ENCODE measurements at places on chromosomes 7 and 10. TPM values are rescaled to one million over a fixed set of nuclear protein-coding genes. Genes with fewer than 3 reads are reported as not detected.

The SLC26A5 gene
- not detected for total RNA-seq

The NKX2-3 gene
- total RNA-seq = not detected

The GARS1 gene
- total RNA-seq = 257 TPM

The DNAH11 gene
- total RNA-seq = 1.5 TPM

DNA sequence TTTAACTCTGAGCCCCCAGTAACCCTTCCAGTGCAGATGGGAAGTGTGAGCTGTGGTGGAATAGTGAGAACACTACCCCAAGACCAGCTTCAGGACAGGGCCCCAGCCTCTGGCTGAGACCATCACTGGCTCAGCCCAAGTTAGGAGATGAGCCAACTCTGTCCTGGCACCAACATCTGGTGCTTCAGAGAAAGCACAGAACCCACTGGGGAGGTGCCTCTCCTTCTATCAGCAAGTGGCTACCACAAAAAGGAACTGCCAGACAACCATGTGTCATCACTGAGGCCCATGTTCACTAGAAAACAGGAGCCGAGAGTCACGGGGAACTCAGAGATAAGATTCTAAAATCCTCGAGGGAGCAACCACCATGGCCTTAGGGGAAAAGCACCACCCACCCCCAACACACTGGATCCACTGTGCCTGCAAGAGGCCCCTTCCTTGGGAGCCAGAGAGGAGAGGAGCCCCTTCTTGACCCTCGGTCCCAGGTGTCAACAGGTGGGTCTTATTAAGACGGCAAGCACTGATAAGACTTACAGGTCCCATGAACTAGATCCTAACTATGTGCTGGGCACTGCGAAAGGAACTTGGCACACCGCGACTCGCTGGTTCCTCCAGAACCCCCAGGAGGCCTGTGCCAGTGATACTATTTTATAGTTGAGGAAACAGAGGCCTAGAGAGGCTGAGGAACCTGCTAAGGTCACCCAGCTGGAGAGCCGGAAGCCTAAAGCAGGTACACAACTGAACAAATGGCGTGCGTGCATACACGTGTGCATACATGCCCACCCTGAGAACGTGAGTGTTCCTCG is 102.7 kb downstream of the FAM53B start:
- no peak overlapping the region for H3K4me3 ChIP-seq
- no peak overlapping the region for H3K27ac ChIP-seq
- 0 out of 2 replicates have a peak, but pooled peaks cover 4% of the 10 kb centered on the region for H3K36me3 ChIP-seq

DNA sequence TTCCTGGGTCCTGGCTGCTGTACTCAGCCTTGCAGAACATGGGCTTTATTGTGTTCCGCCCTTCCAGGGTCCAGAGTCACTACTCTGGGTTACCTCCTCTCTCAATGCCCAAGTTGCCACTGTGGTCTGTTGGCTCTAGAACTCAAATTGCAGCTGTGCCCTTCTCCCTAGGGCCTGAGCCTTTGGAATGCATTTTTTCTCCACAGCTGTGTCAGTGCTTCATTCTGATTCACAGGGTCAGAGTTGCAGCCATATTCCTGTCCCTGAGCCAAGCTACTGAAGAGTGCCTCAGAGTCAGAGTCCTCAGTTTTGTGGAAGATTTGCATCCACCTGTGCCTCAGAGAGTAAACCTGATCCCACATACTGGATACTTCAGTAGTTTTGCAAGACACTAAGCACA is 167.5 kb downstream of the ITGB1 start:
- DNase-seq = peak; percentile 1
- H3K36me3 ChIP-seq = peaks cover 5% of the 10 kb centered on the region
- H3K4me1 ChIP-seq = peaks cover 13% of the 10 kb centered on the region
- H3K27ac ChIP-seq = no peak overlapping the region
- H3K27me3 ChIP-seq = no peaks in the 10 kb centered on the region
- H3K4me3 ChIP-seq = no peak overlapping the region

DNA sequence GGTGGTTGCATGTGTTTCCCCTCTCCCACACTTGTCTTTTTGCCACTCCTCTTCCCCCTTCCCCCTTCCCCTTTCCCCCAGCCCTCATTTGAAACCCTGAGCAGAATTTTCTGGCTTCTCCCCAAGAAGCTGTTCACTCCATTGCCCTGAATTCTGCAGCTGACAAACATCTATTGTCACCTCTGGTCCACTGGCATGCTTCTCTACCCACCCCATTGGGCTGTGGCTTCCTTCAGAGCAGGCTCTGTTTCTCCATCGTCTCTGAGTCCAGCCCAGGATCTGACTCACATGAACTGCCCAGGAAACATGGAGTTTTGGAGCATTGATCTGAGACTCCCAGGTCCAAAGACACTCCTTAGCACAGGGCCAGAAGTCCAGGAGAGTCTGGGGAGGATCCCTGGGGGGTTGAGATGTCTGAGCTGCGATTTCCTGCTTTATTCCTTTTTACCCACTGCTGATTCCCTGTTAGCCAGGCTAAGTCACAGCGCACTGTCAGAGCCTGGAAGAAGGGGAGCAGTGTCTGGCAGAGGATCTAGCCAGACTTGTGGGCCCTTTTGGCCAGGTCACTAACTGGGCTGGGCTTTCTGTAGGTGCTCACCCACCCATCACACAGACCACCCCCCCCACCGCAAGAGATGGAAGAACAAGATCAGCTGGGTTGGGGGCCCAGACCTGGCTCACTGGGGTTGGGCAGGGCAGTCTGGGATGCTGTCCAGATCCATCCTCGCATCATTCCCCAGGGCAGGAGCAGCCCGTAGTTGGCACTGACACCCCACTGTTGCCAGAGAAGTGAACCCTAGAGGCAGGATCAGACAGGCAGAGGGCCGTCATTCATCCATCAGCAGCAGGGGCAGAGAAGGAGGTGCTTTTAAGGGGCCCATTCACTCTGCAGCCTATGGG is 3.5 kb downstream of the CHAT start:
- H3K36me3 ChIP-seq = no peaks in the 10 kb centered on the region
- H3K27ac ChIP-seq = no peak overlapping the region
- H3K4me1 ChIP-seq = peaks cover 15% of the 10 kb centered on the region
- DNase-seq = no peak
- H3K27me3 ChIP-seq = peaks cover 63% of the 10 kb centered on the region
- no peak overlapping the region for H3K4me3 ChIP-seq

DNA sequence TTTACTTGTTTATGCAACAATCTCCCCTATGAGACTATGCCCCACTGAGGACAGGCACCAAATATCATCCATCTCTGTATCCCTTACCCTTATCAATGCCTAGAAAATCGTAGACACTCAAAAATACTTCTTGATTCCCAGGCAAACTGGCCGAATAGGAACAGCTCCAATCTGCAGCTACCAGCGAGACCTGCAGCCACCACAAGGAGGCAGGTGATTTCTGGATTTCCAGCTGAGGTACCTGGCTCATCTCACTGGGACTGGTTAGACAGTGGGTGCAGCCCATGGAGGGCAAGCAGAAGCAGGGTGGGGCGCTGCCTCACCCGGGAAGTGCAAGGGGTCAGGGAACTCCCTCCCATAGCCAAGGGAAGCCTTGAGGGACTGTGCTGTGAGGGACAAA is 10.8 kb upstream of the PPP1R3C start:
- peaks cover 45% of the 10 kb centered on the region for H3K4me1 ChIP-seq
- H3K4me3 ChIP-seq = no peak overlapping the region
- no peak for DNase-seq
- peaks cover 21% of the 10 kb centered on the region for H3K36me3 ChIP-seq

DNA sequence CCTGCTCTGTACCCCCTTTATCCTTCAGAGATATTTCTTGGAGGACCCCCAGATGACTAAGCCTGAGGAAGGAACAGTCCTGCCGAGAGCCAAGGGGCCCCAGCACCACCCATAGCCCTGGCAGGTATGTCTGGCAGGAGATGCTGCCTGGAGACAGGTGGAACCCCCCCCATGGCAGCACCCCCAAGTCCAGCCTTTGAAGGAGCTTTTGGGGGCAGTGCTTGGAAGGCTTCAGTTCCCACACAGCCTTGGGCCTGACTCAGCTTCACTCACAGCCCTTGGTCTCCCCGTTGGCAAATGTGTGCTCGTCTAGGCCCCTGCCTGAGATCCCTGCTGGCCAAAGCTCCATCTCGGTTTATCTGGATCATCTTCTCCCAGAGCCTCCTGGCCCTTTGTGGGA is 23.0 kb upstream of the PCBD1 start:
- H3K4me3 ChIP-seq = no peak overlapping the region
- DNase-seq = no peak
- H3K4me1 ChIP-seq = no peaks in the 10 kb centered on the region
- no peaks in the 10 kb centered on the region for H3K36me3 ChIP-seq
- peaks cover 66% of the 10 kb centered on the region for H3K27me3 ChIP-seq

DNA sequence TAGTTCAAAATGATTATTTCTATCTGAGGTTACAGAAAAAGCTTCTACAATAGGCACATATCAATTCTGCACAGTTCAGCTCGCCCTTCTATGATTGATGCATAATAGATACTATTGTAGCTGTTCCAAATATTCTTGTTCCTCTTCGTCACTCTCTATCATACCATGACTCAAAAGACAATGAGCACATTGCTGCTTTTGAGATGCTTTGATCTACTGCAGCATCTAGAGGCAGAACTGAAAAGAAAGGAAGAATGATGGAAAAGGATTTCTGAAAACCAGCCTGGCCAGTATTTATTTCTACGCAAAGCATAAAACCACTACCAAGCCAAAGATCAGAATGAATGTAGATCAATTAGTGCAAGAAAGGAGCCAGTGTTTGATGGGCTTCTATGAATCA is 59.3 kb upstream of the PLXDC2 start:
- H3K36me3 ChIP-seq = no peaks in the 10 kb centered on the region
- H3K4me1 ChIP-seq = no peaks in the 10 kb centered on the region
- H3K27me3 ChIP-seq = no peaks in the 10 kb centered on the region
- DNase-seq = no peak

DNA sequence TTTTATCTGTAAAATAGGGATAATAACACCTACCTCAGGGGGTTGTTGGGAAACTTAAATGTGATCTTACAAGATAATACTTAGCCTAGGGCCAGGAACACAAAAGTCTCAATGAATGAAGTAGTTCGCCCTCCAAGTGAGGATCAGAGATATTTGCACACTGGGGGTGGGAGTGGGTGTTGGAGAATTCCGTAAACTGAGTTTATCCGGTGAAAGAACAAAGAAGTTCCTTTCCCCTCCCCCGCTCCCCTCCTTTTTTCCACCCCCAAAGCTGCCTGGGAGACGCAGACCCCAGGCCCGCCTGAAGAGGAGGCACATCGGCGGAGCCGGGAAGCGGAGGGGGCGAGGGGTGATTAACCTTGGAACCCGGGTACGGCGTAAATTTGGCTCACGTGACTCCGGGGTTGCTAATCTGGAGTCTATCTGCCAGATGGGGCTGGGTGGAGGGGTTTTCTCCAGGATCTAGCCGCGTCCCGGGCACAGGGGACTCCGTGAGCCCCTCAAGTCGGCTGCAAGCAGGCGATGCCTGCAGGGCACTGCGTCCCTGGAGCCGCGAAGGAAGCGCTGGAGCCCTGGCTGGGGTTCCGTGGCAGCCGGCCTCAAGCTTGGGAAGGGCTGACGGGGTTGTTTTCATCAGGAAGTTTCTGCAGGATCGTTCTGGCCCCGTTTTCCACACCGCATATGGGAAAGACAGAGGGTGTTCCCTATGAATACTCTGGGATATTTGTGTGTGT is 1.4 kb upstream of the PODXL start:
- H3K36me3 ChIP-seq = no peaks in the 10 kb centered on the region
- peak overlapping the region; percentile 77 for H3K4me3 ChIP-seq
- DNase-seq = no peak
- H3K27ac ChIP-seq = peak overlapping the region; percentile 39
- peaks cover 46% of the 10 kb centered on the region for H3K4me1 ChIP-seq

All from HFFc6 (cell line).